ENCODE measurements at places on chromosomes 1 and 21.

GRCh38 chr1:207969528-207969927 is 58.6 kb upstream of the CD34 start:
- DNase-seq = no peak

GRCh38 chr1:222971146-222971545 is 156.3 kb downstream of the DISP1 start:
- no peak for DNase-seq

GRCh38 chr1:2407991-2408275 is 4.4 kb downstream of the PEX10 start:
- DNase-seq = no peak

DNA sequence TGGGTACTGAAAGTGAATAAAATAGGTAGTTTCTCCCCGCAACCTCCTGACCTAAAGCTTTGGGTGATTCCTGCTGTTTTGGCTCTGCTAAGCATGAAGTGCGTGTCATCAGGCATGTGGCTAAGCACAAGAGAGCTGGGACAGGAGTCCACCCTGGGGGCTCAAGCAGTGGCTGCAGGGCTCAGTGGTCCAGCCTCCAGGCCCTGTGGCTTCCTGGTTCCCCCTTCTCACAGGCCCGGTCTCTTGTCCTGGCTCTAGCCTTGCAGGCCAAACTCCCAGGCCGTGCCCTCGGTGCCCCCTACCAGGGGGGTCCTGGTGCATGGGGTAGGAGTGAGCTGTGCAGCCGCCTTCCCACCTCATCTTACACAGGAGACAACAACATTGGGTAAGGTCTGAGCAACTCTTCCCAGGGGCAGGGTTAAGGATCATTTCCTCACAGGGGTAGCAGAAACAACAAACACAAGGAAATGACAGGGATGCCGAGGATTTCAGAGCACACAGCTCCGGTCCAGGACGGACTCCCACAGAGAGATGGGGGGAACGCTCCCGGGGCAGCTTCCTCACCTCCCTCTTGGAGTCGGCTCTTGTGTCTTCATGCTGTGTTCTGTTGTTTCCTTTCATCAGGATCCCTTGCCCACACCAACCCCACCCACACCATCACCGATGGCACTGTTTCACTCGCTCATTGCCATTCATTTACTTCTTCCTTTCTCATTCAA is 19.8 kb upstream of the SLC2A1 start:
- DNase-seq = no peak

- no peak for DNase-seq
Measured at GRCh38 chr1:89035080-89035479, 12.4 kb upstream of the GBP3 start.
